ENCODE measurements at places on chromosomes 7 and 10. TPM values are rescaled to one million over a fixed set of nuclear protein-coding genes. Genes with fewer than 3 reads are reported as not detected.

GRCh38 chr10:511849-512191 lies 177.6 kb downstream of the DIP2C start:
- DNase-seq: no peak

DNA sequence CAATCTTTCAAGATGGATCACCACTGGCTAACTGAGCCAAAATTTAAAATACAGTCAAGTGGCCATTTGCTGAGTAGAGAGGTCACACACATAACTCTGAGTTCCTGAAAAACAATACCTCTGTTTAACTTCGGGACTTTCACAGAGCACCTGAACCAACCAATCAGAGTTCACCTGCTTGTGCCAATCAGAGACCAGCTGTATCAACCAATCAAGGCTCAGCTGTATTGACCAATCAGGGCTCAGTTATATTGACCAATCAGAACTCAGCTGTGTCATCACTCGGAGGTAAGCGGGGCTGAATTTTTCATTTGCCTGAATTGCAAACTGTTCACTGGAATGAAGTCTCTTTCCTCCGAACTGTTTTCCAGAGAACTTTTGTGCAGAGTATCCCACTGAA lies 10.0 kb upstream of the CPXM2 start:
- DNase-seq: no peak

FKBP6 gene
- not detected for total RNA-seq

- no peak for DNase-seq
These were observed 8.4 kb downstream of the CPA2 start for GRCh38 chr7:130274983-130275591.

DNAJC30 gene
- 1.9 TPM for total RNA-seq

- no peak for DNase-seq
These were observed 171.8 kb downstream of the EGFR start for GRCh38 chr7:55190511-55191160.

DNA sequence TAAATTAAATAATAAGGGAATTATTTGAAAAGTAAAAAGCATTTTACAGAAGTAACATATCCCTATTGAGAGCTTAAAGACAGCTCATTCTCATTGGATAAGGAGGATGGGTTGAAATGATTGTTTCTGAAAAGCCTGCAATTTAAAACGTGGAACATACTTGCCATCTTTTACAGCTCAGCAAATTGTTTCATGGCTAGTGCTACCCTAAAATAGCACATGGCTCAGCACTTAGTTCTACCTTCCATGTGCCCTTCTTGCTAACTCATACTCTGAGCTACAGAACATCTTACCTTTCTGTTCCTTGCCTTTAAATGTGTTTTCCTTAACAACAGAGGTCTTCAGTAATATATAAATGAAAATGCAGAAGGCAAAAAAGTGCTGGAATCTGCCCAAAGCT lies 8.6 kb downstream of the SEMA3C start:
- DNase-seq: no peak

DNA sequence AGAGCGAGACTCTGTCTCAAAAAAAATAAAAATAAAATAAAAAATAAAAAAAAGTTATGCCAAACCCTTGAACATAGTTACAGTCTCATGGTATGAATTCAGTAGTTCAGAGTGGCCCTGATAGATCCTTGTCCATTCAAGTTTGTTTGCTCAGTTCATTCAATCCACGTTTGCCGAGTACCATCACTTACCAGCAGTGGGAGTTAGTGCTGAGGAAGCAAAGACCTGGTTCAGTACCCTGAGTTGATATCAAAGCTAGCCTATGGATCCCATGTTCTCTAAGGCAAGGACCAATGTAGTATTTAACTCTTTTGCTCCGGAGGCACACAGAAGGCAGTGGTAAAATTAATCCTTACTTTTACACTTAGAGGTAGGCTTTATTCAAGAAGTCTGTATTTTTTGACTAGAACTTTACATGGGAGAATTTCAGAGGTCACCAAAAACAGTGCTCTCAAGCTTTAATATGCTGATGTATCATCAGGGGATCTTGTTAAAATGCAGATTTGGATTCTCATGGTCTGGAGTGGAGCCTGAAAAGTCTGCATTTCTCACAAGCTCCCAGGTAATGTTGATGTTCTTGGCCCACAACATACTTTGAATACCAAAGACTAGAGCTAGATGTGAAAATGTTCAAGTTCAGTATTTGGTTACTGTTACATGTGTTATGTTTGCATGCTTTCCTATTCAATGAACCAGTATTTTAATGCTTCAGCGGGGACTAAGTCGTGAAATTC lies 38.1 kb upstream of the HBP1 start:
- DNase-seq: no peak

- DNase-seq: no peak
These were observed 25.9 kb upstream of the BICC1 start for GRCh38 chr10:58486821-58487220.

DNA sequence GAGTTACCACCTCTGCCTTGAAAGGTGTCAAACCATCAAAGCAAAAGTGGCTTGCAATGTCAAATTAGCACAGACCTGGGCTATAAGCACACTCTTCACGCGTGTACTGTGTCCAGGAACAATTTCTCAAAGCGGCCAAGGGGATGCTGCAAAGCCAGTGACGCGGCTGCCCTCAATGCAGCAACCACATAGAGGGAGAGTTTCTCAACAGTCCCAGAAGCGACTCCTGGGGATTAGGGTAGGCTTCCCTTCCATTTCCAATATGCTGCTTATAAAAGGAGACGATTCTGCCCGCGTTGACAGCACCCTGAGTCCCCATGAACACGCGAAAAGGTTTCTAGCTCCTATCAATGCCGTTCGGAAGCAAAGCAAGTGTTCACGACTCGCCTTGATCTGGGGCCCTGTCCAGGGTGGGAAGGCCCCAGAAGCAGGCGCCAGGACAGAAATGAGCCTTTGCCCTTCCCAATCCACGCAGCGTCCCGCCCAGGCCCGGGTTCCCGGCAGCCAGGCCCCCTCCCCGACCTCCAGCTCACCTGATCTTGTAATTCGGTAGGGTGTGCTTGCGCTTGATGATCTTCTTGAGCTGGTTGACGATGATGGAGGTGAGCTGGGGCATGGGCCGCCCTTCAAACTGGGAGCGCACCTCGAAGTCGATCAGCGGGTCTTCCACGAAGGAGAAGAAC lies 1.3 kb downstream of the PDZD8 start:
- DNase-seq: no peak

DNA sequence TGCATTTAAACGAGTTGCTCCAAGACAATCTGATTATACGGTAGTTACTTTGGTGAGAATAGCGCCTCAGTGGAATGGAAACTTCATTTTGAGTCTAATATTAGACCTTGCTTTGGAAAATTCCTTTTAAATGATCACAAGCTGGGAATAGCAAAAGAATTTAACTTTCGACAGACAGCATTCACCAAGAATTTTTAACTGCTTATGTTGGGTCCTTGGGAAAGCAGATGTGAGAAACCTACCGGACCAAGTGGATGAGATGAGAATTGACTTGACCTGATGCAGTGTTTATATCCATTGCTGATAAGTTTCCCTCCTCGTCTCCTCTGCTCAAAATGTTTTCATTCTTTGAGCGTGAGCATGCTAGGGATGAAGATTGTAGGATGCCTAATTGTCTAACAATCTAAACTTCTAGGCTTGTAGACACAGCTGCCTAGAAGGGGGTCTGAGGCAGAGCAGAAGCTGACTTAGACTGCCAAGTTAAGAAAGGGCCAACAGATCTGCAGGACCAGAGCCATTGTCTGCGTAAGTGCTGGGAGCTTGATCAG lies 126.9 kb downstream of the CNNM2 start:
- no peak for DNase-seq

DNA sequence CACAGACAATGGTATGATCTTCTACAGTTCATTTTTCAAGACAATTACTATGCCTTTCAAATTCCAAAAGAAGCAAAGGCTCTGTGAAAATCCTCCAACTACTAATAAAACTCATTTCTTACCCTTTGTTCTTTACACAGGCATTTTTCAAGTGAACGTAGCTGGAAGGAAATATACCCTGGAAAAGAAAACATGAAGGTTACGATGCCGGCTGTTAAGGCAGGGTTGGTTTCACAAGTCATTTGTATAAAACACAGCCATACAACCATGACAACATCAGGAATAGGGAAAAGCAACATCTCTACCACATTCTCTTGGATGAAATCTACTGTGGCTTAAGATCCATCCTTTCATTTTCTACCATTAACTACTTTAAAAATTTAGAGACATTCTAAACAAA lies 207.9 kb downstream of the DOCK4 start:
- DNase-seq: no peak

- DNase-seq: no peak
These were observed 127.3 kb downstream of the SEMA3C start for GRCh38 chr7:80791509-80791929.

STEAP2 gene
- total RNA-seq: 2.3 TPM

IL2RA gene
- not detected for total RNA-seq

GPR22 gene
- total RNA-seq: 0.04 TPM

DNA sequence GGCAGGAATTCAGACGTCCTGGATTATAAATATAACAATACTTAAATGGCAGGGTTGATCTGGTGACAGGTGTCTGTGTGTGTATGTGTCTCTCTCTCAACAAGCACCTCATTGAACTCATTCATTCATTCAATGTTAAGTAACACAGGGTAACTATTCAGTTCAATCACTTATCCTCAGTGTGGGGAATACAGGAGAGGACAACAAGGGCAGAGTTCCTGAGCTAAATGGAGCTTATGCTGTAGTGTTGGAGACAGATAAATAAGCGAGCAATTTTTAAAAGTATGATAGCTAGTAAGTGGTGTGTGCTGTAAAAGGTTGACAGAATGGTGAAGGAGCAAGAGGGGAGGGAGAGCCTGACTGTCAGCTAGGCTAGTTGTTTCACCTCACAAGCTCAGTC lies 178.4 kb downstream of the DGKI start:
- DNase-seq: no peak

MSS51 gene
- 0.59 TPM for total RNA-seq

GRCh38 chr10:986137-986825 lies 2.0 kb upstream of the GTPBP4 start:
- DNase-seq: no peak

ANKRD61 gene
- total RNA-seq: 0.07 TPM

DNA sequence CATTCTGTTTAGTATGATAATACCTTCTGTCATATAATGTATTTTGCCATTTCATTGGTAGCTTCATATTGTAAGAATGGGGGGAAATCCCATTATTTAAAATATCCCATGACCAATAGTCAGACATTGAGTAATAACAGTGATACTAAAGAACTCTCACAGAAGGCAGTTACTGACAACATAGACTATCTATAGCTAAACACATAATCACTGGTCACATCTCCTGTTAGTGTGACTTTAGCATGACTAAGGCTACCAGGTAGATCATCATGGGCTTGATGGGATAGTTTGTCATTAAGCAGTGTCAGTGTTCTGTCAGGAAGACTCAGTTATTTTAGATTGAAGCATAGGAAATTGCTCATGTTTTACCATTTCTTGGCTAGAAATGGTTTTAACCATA lies 16.4 kb downstream of the OPN1SW start:
- no peak for DNase-seq

DNA sequence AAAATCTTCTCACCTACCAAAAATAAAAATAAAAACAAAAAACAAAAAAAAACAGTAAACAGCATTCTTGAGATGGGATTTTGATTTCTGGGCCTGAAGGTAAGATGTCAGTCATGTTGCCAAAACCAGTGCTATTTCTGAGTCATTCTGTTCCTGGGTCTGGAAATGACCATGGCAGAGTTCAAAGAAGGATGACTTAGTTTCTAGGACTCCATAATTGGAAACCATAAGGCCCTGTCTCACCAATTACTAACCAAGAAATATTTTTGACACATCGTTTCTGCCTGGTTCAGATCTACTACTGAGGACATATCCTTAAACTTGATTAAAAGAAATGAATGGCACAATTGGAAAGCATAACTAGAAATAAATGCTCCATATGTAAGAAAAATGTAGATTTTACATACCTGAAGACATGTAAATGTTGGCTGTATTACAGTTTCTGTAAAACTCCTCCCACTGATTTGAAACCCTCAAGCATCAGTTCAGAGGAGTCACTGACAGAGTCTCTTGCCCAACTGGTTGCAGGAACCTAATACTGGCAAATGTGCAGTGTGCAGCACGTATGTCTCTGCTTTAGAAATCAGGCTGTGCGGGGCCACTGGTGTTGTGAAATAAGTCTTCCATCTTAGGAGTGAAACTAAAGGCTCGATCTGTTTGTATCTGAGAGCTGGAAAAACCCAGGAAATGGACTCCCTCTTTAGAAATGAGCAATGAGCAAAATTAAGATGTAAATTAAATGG lies 84.8 kb upstream of the EGR2 start:
- DNase-seq: no peak

GRCh38 chr7:27895551-27895950 lies 155.6 kb downstream of the TAX1BP1 start:
- no peak for DNase-seq

GRCh38 chr7:54339073-54339472 lies 203.1 kb upstream of the VSTM2A start:
- DNase-seq: no peak

DNA sequence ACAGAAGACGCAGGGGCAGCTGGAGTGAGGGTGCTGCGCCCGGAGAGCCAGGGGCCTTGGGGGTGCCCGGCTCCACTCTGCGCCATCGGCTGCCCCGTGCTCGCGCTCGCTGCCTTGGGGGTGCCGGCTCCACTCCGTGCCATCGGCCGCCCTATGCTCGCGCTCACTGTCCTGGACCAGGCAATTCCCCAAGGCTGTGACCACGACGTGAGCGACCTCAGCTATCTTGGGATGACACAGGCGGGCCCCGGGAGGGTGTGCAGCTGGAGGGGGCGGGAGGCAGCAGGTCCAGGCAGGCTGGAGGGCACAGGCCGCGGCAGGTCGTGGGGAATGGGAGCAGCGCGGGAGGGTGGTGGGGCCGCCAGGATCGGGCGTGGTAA lies 29.7 kb downstream of the CYP2W1 start:
- no peak for DNase-seq

DNMBP gene
- 34.0 TPM for total RNA-seq

DNA sequence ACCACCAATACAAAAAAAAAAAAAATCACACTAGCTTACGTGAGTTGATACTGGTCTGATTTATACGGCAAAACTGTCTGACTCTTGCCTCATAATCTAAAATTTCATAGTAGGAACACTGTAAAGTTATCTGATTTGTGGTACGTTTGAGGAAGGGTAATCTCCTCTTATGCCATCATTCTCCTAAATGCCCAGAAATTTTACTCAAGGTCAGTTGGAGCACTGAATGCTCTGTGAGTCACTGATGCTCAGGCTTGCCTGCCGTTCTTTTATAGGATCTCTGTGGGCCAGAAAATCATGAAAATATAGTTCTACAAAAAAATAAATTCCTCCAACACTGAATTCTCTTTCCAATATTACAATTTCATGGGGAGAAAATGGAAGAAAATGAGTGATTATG lies 135.7 kb downstream of the PDE1C start:
- DNase-seq: no peak
